ENCODE measurements at places on chromosomes 1 and 21. TPM values are rescaled to one million over a fixed set of nuclear protein-coding genes. Genes with fewer than 3 reads are reported as not detected.

Gene NTRK1
- 0.07 TPM for total RNA-seq

Gene ATP1A4
- total RNA-seq, result not detected

Gene KCNQ4
- 0.53 TPM for total RNA-seq

Gene MMP23B
- 8.2 TPM for total RNA-seq

Gene C2CD4D
- not detected for total RNA-seq

Gene GBP1
- 12.4 TPM for total RNA-seq

Gene CFAP107
- not detected for total RNA-seq

Gene SKI
- 51.5 TPM for total RNA-seq

Gene SPRR3
- total RNA-seq, result not detected

Gene INKA2
- total RNA-seq, result 6.6 TPM

Gene PRDM16
- 11.6 TPM for total RNA-seq

Gene EFNA3
- total RNA-seq, result 3.1 TPM

Data from smooth muscle cell of the pulmonary artery (primary cell).